ENCODE measurements at places on chromosomes 7 and 10. TPM values are rescaled to one million over a fixed set of nuclear protein-coding genes. Genes with fewer than 3 reads are reported as not detected.

OR2A1 gene
- polyA plus RNA-seq, result 0.59 TPM

UPK3B gene
- not detected for polyA plus RNA-seq

INA gene
- polyA plus RNA-seq, result not detected

OR9A2 gene
- polyA plus RNA-seq, result not detected

TRIM73 gene
- 0.15 TPM for polyA plus RNA-seq
